ENCODE measurements at places on chromosomes 3 and 15.

- DNase-seq: no peak
Measured at GRCh38 chr15:76368122-76368621, 31.6 kb downstream of the ISL2 start.

- DNase-seq: peak; percentile 48
Measured at GRCh38 chr15:90001683-90002427, 731 bp downstream of the ZNF710 start.

- DNase-seq: no peak
Measured at GRCh38 chr15:60480888-60481287, 1.9 kb upstream of the ICE2 start.

- no peak for DNase-seq
Measured at GRCh38 chr3:32780071-32780734, 37.6 kb upstream of the TRIM71 start.

DNA sequence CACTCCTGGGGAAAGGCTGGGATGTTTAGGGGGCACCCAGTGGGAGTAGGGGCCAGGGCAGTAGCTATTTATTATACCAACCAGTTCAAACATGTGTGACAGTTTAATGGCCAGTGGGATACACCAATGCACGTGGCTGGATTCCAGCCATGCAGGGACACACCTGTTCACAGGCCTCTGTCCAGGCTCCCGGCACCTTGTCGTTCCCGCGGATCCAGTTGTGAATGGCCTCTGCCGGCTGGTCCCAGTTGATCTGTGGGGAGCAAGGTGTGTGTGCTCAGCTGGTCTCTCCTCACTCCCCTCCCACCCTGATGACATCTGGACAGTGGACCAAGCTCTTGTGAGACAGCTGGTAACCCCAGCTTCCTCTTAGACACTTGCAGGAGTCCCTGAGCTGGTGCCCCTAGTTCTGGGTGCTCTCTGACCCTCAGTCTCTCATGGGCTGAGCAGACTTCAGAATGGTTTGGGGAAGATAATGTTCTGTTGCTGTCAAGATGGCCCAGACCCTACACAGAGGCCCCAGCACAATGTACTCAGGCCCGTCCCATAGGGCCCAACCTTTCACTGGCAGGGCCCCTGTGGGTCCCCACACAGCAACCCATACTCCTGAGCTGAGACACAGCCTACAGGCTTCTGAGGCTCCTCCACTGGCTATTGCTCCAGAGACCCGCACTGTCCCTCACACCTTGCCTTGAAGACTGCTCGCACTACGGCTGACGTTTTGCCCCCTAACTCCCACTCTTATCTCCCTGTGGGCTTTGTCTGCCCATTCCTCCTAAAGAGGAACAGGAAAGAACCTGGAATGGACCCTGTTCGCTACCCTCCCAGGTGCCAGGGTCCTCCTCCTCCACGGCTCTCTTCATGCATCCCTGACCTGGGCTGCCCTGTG, 25.8 kb downstream of the ALDH1L1 start:
- DNase-seq: no peak

- DNase-seq: no peak
Measured at GRCh38 chr3:8768364-8769087, 887 bp downstream of the OXTR start.

- DNase-seq: peak; percentile 24
Measured at GRCh38 chr3:171353423-171353822, 106.8 kb downstream of the TNIK start.

Data from ACHN (cell line).